RPMI8226 (cell line): ENCODE measurements at places on chromosomes 6 and 20.

DNA sequence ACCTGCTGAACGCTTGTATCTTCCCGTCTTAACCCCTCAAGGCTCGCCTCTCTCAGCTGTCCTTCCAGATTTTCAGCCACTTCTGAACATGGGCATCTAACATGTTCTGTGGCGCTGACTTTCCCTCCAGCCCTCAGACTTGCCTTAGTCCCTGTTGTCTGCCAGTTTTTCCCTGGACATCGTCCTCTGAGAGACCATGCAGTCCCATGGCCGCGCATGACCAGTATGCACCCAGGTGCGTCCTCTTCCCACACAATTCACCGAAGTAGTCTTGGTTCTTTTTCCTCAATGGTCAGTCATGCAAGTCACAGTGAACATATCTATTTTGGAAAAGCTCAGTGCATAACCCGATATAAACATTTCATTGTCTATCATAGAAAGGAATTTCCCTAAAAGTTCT is 9.2 kb downstream of the TUBB2B start:
- no peak for DNase-seq

GRCh38 chr6:101544286-101544685 is 150.8 kb downstream of the GRIK2 start:
- no peak for DNase-seq

DNA sequence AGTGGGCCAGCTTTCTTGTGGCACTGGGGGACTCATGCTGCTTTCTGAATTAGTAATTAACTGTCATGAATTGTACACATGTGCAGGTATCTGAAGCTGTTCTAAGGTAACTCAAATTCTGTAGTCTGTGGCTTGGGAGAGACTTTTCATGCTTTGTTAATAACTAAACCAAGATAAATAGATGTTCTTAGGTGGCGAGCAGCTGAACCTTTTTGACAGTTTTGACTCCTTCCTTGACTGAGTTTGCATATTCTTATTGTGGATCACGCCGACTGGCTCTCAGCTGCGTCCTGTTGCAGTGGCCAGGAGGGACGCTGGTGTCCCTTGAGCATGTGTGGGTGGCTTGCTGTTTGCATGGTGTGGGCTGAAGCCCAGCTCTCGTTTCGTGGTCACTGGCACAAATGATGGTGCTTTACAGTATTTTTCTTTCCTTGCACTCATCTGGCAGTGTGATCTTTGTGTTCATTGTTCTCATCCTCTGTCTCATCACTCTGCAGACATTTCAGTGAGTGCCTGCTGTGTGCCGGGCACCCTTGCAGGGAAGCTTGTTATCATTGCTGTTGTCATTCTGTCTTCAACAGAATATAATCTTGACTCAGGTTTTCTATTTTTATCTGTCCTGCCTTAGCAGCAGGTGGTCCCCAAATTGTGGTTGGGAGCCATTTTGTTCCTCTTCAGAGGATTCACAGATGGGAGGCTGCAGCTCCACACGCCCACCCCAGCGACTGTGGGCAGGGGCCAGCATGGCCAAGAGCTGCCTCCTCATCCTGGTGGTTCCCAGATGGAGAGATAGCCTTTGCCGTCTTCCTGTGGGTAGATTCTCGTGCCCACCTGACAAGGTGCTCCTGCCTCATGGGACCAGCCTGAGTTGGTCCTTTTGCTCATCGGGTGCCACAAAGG is 39.6 kb downstream of the DUSP22 start:
- no peak for DNase-seq

- DNase-seq, result no peak
Measured at GRCh38 chr20:38997622-38998021, 35.5 kb downstream of the DHX35 start.

DNA sequence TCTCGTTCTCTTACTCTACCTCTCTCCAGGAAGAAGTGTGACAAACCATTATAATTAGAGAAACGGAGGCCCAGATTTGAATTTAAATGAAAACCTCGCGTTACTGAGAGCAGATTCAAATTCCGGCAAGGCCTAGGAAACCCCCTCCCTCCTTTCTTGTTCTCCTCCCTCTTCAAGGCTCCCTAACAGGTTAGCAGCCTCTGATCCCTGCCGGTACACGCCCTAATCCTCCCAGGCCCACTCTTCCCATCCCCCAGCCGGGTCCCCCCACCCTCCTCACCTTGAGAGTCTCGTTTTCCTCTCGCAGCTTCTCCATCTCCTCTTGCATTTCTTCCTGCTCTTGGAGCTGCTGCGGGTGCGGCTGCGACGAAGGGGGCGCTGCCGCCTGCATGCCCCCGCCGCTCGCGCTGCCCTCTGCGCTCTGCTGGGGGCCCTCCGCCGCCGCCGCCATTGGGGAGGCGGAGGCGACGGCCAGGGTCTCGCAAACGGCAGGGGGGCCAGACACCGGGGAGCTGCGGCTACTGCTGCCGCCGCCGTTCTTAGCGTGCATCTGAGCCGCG is 3.8 kb downstream of the MTCL3 start:
- no peak for DNase-seq
